ENCODE measurements at places on chromosomes 2 and 18.

DNA sequence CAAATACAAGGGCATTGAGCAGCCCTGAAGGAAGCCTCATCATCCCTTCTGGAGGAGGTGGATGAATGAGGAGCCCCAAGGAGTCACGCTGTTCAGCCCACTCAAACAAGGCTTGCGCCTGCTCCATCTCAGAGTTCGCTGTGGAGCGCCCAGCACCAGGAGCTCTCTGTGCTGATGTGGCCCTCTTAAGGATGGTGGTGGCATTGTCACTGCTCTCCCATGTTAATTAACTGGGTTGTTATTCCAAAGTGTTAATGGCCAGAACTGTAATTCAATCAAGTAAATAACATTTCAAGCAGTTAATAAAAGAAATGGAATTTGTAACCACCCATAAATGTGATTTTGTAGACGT lies 726.0 kb upstream of the RAB6C start:
- DNase-seq, result no peak

GRCh38 chr2:54103454-54104314 lies 11.7 kb upstream of the ACYP2 start:
- DNase-seq, result peak; percentile 77

DNA sequence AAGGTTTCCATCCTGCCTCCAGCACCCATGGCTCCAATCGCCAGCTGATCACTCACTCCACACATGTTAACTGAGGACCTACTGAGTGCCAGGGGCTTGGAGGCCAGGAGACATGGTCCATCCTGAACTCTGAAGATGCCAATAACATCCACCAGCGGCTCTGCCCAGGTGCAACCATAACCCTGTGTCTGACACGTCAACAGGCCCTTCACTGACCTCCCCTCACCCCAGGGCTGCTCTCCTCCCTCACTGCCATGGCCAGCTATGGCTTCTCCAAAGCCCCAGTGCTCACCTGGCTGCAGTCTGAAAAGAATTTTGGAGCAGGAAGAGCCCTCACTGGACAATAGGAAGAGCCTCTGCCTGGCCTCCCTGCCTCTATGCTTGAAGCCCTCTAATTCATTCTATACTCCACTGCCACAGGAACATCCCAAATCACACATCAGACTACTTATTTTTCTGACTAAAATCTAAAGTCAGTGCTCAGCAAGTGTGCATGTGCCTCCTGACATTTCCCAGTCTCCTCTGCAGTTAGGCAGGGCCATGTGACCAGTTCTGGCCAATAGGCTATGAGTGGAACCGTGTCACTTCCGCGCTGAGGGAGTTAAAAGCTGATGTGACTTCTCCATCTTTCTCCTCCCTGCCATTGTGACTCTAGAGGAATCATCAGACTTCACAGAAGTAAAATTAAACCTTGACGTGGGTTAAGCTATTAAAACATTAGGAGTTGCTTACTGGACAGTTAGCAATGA lies 37.2 kb downstream of the ZBTB7C start:
- DNase-seq, result no peak

DNA sequence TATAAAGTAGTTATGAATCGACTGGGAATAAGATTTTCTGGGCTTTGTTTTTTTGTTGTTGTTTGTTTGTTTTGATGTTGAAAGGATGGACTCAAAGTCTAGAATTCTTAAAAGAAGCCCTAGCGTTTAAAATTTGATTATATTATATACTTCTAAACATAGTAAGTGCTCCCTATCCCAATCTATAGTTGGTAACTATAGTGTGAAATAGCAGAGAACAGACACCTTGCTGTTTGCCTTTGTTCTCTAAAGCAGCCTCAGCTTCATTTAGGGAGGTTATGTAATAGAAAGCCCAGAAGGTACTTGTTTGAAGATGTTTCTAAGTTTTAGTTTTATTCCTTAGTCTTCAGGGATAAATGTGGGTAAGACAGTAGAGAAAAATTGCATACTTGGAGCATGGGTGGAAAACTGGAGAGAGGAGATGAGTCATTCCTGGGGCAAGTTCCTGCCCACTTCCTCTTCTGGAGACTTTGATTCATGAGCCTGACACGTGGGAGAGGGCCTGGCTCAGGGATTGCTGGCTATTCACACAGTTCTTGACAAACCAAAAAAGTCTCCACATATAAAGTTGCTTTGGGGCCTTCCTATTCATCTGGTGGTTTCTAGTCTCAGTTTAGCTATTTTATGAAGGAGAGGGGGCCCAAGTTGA lies 131.9 kb downstream of the MYO1B start:
- DNase-seq, result peak; percentile 94

- DNase-seq, result no peak
Measured at GRCh38 chr18:48637081-48637990, 98.5 kb downstream of the CTIF start.

DNA sequence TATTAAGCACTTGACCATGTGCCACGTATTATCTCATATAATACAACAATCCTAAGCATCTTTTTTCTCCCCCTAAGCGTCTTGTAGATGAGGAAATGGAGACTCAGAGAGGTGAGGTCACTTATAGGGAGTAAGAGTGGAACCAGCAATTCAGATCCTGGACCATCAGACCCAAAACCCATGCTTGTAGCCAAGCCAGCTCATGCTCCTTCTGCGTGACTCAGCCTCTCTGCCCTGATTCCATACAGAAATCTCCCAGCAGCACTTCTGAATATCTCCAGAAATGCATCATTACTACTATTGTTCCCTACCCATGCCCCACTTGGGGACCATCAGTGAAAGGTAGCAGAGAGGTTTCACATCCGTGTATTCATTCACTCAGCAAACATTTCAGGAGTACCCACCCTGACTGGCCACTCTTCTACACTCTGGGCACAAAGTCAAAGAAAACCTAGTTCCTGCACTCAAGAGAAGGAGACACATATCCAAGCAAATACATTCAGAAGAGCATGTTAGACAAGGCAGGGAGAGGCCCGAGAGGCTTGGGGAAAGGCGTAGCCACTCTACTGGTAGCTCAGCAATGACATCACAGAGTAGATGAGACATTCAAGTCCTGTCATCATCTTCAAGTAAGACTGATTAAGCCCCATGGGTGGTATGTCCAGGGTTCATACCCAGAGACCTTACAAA lies 141.9 kb downstream of the MTCL1 start:
- DNase-seq, result no peak

- no peak for DNase-seq
Measured at GRCh38 chr2:110858135-110858725, 125.9 kb downstream of the ACOXL start.

GRCh38 chr2:240217431-240218301 lies 77.2 kb upstream of the OTOS start:
- DNase-seq, result no peak

DNA sequence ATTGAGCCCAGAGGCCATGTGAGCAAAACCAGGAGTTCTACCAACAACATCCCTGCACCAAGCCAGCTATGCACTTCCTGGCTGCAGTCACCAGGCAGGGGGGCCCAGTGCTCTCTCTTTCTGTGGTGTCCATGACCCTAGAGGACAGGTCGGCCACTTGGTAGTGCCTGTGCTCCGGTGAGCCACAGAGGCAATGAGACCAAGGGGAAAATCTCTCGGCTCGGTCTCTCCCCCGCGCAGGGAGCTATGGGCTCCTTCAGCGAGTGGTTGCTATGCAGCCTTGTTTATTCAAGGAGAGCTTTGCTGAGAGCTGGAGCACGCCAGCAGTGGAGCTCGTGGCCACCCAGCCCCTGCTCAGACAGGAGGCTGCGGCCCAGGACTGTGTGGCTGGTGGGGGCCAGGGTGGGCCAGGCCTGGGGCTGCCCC lies at the start of gene TOGARAM2:
Gene TOGARAM2, plus strand, starts transcription at position 283 of the 426 bp plus-strand sequence. CDS start 13,537 bp downstream, outside the sequence.
- no peak for DNase-seq
